Stimulated activated CD4-positive, alpha-beta T cell treated with anti-CD3 and anti-CD28 coated beads, TNF-alpha, amount 100 ng/mL, for 48 hours (primary cell): ENCODE measurements at places on chromosomes 6 and 20.

- no peak for DNase-seq
Observed at GRCh38 chr20:16390991-16391390, 182.3 kb downstream of the KIF16B start.

- no peak for DNase-seq
Observed at GRCh38 chr20:41733151-41733550, 115.0 kb upstream of the CHD6 start.

DNA sequence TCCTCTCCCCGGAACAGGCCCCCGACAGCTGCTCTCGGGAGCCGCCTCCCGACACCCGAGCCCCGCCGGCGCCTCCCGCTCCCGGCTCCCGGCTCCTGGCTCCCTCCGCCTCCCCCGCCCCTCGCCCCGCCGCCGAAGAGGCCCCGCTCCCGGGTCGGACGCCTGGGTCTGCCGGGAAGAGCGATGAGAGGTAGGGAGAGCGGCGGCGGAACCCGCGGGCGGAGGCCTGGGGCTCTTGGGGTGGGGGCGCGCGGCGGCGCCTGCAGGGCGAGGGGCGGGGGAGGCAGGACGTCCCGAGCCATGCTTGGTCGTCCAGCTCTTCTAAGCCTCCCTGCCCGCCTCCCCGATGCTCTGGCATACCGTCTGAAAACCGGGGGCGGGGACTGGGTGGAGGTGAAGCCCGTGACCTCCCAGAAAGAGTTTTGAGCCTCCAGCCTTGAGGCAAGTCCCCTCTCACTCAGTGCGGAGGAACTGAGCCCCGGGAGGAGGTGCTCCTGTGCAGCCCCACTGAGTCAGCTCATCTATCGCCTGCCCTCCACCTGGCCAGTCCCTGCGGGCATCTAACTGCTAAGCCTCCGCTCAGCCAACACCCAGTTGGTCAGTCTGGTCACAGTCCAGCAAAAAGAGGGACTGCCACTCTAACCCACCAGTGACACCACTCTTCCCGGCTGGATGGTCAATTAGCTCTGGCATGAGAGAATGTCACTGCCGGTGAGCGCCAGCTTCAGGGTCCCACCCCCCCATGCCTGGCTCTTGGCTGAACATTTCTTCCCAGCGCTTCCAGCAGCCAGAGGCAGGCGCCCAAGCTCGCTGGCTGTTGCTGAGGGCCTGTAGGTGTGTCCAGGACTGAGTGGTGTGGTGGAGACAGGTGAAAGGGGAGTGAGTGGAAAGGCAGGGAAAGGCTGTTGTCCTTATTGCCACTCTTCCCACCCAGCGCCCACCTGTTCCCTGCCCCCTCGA lies 482 bp downstream of the DDR1 start:
- no peak for DNase-seq

DNA sequence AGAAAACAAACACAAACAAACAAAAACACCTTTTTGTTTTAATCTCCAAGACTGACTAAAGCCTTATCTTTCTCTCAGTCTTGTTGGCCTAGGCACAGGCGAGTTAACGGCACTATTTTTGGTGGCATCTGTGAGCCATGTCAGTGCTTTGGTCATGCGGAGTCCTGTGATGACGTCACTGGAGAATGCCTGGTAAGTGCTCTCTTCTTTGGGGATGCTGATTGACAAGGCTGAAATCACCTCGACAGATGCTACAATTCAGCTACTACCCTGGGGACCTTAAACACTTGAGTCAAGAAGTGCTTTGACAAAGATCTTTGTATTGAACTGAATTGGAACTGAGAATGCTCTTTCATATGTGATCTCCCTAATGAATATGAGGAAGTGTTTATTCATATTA lies 384.1 kb downstream of the LAMA2 start:
- no peak for DNase-seq
